Stimulated activated CD4-positive, alpha-beta T cell treated with anti-CD3 and anti-CD28 coated beads, Interleukin-1b, Interleukin-23, amount 100 ng/mL, for 1 hour (primary cell): ENCODE measurements at places on chromosomes 7 and 10.
A peak's percentile ranks its signal among the peaks of the same experiment; 100 is the strongest.

DNA sequence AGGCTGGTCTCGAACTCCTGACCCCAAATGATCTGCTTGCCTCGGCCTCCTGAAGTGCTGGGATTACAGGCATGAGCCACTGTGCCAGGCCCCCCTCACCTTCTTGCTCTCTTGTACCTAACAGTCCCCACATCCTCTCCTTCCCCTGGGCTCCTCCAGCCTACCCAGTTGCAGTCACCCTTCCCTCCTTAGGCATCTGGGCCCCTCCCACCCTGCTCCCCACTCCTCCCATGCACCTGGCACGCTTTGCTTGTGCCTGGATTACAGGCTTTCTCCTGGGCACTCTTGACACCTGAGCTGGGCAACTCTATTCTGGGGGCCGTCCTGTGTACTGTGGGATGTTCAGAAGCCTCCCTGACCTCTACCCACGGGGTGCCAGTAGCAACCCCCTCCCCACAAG, 3.0 kb downstream of the CLDN15 start:
- no peak for DNase-seq

GRCh38 chr7:51311166-51311565, 5.4 kb downstream of the COBL start:
- DNase-seq, result no peak

- no peak for DNase-seq
These were observed 126.7 kb upstream of the C1QL3 start for GRCh38 chr10:16648366-16648765.

DNA sequence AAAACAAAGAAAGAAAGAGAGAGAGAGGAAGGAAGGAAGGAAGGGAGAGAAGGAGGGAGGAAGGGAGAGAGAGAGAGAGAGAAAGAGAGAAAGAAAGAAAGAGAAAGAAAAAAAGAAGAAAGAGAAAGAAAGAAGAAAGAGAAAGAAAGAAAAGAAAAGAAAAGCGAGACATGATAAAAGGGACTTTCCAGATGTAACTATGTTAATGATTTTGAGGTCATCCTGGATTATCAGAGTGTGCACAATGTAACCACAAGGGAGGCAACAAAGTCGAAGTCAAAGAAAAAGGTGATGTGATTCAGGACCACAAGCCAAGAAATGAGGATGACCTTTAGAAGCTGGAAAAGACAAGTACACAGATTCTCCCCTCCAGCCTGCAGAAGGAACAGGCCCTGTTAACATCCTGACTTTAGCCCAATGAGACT, 48.9 kb upstream of the PAX2 start:
- DNase-seq, result no peak

GRCh38 chr10:73926152-73926764, 15.3 kb downstream of the PLAU start:
- no peak for DNase-seq

- no peak for DNase-seq
These were observed 47.8 kb downstream of the IPMK start for GRCh38 chr10:58219875-58220274.

GRCh38 chr7:133518718-133519117, 265.8 kb downstream of the EXOC4 start:
- DNase-seq, result no peak

GRCh38 chr10:3239066-3239919, 66.7 kb upstream of the PITRM1 start:
- DNase-seq, result peak; percentile 58

DNA sequence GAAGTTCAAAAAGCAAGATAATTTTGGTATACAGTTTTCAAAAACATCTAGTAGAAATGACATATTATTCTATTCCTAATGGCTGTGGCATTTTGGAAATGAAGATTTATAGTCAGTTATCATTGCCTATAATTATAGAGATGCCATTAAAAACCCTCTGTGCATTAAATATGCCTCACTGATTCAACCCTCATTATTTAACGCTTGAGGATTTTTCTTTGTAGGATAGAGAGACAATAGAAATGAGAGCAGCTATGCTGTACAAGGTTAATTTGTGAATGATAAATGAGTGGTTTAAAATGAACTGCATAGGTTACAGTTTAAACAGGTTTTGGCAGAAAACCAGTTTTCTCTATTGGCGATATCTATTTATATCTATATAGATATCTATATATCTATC, 32.2 kb upstream of the SEMA3A start:
- no peak for DNase-seq

GRCh38 chr10:100374200-100374655, 27.2 kb downstream of the SCD start:
- no peak for DNase-seq

- no peak for DNase-seq
These were observed 32.1 kb downstream of the LRRC27 start for GRCh38 chr10:132363921-132364593.

GRCh38 chr7:1644341-1645070, 25.6 kb upstream of the ELFN1 start:
- DNase-seq, result no peak

DNA sequence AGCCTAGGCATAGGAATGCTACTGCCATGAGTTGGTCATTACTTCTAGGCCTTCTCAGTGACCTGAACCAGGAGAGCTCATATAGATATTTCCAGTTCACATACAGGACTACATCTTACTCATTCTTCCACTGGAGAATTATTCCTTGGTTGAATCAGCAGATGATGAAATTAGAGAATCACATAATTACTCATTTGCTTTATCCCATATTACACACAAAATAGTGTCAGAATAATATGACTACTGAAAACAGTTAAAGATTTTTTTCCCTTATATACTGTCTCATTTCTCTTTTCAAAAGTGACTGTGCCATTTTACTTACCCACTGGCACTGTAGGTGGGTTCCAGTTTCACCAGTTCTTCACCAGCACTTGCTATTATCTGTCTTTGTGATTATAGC, 18.5 kb downstream of the BMS1 start:
- DNase-seq, result no peak

DNA sequence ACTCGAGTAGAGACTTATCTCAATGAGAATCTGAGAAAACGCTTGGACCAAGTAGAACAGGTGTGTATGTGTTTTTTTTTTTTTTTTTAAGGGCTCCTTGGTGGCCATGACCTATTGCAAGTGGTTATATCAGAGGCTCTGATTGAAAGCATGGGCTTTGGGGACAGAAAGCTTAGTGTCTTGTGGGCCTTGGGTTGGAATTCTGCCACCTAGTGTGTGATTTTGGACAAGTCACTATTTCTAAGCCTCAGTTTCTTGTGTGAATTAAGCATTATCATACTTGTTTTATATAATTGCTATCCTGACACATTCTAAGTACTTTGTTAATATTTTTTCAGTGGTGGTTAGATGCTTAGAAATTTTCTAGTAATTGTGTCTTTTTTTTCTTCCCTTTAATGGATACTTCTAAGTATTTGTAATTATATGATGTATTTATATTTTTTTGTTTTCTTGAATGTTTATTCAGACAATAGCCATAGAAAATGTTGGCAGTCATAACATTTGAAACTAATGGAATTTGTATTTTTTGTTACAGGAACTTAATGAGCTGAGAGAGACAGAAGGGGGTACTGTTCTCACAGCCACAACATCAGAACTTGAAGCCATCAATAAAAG, 33.1 kb downstream of the SMC3 start:
- no peak for DNase-seq

GRCh38 chr10:29563420-29564035, 71.2 kb downstream of the SVIL start:
- no peak for DNase-seq

GRCh38 chr7:3176112-3177000, 124.7 kb upstream of the SDK1 start:
- no peak for DNase-seq

- DNase-seq, result no peak
These were observed 50.1 kb upstream of the RHOBTB1 start for GRCh38 chr10:60994128-60994527.

- no peak for DNase-seq
These were observed 81.8 kb downstream of the NPSR1 start for GRCh38 chr7:34739651-34740300.

GRCh38 chr10:61990761-61991135, 89.2 kb downstream of the ARID5B start:
- DNase-seq, result no peak

DNA sequence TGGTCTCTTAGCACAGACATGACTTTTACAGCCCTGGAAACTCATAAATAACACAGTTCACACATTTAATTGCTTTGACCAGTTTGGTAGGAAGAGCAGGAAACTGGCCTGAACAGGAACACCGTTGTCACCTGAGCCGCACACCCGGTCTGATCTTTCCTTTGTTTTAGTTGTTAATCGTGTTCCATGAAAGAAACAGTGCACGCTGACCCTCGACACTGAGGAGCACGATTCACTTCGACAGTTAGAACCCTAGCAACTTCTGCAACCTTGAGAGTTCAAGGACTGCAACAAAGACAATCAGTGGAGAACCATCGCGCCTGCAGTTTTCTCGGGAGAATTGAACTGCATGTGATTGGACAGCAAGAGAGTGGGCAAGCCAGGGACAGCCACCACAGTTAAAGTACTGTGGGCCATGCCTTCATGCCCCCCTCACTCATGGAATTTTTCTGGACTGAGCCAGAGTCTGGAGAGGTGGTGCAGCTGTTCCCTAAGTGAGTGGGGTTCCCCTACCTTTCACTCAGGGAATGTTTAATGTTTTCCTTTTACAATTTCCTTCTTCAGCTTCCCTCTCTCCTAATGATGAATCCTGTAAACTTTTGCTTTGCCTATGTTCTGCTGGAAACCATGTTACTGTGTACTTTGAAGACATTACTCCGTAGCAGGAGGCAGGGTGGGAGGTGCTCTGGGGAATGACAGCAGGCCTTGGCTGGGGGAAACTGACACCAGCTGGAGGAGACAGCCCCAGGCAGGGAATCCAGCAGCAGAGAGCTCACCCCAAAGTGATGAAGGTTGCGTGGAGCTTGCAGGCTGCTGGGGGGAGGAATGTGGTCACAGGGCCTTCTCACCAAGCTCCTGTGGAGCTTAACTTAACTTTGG, 198.7 kb downstream of the ZNF438 start:
- DNase-seq, result no peak

GRCh38 chr7:77738871-77739270, 42.6 kb downstream of the RSBN1L start:
- DNase-seq, result no peak

DNA sequence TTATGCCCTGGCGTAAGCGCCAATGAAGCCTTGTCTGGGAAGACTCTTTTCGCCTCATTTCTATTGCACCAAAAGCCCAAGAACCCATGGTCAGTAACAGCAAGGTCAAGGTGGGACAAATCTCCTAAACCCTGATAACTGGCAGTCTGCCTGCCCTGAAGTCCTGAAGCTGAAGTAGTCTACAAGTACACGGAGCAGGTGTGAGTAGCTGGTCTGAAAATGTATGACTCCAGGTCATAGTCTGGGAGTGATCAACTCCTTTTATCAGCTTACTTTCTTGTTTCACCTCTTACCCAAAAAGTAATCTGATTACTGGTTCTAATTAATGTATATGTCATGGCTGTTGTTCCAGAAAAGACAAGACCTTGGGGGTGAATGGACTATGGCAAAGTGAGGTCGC, 107.3 kb upstream of the EFCAB10 start:
- DNase-seq, result no peak

DNA sequence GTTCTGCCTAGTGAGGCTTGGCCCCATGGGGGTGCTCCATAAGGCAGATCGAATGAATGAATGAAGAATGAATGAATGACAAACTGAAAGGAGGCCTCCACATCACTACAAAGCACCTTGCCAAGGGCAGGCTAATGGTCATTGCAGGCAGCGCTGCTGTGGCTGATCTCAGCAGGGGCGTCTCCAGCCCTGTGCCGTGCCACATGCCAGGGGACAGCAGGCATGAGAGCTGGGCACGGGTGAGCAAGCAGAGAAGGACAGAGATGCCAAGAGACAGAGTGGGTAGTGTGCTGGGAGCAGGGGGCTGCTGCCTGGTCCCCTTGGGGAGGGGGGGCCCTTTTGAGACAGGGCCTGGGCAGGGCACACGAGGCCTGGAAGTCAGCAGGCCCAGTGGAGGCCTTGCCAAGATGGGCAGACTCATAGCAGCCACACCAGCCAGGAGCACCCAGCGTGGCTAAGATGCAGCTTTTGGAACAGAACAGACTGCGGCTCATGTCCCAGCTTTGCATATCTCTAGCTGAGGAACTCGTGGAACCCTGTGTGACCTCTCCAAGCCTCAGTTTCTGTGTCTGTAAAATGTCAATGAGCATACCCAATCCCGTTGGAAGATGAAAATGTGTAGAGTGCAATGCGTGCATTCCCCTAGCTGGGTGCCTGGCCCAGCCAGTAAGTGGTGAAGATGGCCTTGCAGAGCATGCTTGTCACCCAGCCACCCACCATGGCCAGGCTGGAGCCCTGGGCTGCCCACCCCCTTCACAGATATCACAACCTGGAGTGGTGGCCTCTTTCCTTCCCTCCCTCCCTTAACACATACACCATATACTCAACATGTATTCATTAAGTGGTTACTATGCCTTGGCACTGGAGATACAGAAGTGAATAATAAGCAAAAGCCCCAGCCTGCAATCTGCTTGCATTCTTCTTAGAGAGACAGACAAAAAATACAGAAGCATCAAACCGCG, 61.1 kb upstream of the LRRC18 start:
- no peak for DNase-seq

DNA sequence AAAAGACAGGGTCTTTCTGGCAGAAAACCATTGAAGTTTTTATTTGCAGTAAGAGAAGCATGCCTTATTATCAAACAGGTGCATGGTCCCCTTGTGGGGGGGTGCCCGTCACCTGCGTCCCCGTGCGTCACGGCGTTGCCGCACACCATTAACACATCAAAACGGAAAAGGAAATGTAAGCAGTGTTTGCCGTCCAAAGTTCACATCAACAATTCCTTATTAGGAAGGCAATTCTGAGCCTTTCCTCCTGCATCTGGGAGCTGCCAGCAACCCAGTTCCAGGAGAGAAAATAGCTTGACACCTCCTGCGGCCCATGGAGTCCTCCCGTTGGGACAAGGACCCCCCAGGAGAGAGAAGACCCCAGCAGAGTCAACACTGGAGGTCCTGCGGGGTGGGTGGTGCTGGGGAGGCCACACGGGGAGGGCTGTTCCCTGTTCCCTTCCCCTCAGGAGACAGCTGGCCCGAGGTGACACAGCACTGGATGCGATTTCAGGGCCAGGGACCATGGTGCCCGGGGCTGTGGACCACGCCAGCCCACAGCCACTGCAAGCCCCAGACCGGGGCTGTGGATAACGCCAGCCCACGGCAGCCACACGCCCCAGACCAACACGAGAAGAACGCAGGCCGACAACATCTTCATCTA, 39.5 kb downstream of the DIP2C start:
- no peak for DNase-seq

DNA sequence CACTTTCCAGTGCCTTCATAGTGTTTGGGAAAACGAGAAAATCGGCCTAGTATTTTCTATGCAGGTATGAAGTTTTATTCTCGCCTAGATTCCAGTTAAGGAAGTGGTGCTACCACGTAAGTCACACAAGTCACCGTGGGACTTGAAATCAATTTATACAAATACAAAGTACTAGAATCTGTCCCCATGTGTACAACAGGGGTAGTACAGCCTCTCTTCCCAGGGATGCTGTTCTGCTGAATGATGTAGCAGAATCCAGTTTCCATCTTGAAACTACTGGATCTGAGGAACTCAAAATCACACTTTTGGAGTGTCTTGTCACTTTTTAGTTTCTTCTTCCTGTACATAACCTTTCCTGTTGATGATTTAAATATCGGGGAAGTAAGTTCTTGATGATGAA, 129.4 kb downstream of the SFMBT2 start:
- DNase-seq, result no peak
